ENCODE measurements at places on chromosomes 7 and 10.

GRCh38 chr7:151077705-151078232, 2.8 kb downstream of the FASTK start:
- no peak for DNase-seq

DNA sequence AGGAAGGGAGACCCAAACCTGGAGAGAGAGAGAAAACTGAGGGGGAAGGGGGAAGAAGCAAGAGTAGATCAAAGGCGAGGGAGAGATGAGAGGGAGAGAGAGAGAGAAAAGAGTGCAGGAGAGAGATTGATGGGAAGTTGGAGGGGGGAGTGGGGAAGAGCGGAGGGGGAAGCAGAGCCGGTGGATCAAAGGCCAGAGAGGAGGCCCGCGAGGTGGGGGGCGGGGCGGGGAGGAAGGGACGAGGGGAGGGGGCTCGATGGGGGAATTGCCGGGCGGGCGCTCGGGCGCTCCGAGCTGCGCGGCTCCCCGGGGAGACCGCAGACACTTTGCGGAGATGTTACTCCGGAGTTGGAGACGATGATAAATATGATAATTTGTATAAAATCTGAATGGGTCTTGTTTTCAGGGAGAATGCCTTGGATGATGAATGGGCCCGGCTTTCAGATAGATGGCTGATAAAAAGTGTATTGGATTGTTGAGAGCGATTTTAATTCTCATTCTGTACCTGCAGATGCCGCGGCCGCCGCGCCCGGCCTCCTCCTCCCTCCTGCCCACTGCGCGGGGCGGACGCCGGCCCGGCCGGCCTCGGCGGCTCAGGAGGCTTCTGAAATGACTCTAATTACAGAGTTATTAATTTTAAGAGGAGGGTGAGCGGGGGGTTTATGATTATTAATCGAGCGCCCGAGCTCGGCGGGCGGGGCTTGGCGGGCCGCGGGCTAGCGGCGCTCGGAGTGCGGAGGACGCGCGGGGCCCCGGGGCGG, 21.4 kb upstream of the PAX2 start:
- DNase-seq = no peak

GRCh38 chr7:91326516-91327199, 62.4 kb downstream of the FZD1 start:
- DNase-seq = no peak

- DNase-seq = no peak
Measured at GRCh38 chr10:70066190-70066589, 13.5 kb downstream of the MACROH2A2 start.

DNA sequence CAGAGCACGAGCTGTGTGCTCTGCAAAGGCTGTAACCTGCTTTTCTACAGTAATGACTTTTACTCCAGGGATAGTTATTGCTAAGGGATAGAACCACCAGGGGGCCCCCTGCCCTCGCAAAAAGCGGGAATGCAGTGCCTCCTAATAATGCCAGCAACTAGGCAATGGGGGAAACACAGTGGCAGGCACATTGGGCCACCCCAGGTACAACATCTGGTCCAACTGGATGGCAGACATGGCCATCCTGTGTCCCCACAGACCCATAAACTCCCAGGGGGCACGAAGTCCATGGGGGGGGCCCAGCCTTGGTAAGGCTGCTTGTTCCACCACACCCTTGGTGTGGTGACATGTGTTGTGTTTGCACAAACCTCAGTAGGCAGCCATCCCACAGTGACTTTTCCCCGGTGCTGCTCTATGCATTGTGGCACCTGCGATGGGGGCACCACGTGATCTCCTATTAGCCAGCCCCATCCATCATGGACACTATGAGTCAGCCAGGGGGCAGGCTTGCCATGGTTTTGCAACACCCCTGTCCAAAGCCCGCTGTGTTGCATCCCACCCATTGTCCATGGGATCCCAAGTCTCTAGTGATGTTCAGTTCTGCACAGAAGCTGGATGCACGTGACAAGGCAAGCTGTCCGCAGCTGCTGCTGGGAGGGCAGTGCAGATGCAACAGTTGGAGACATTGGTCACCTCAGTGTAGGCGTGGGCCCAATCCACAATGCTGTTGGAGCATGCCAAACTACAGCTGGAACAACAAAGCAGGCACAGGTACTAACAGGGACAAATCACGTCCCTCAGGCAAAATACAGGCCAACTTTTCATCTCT, 84.0 kb downstream of the ANLN start:
- peak; percentile 26 for DNase-seq

DNA sequence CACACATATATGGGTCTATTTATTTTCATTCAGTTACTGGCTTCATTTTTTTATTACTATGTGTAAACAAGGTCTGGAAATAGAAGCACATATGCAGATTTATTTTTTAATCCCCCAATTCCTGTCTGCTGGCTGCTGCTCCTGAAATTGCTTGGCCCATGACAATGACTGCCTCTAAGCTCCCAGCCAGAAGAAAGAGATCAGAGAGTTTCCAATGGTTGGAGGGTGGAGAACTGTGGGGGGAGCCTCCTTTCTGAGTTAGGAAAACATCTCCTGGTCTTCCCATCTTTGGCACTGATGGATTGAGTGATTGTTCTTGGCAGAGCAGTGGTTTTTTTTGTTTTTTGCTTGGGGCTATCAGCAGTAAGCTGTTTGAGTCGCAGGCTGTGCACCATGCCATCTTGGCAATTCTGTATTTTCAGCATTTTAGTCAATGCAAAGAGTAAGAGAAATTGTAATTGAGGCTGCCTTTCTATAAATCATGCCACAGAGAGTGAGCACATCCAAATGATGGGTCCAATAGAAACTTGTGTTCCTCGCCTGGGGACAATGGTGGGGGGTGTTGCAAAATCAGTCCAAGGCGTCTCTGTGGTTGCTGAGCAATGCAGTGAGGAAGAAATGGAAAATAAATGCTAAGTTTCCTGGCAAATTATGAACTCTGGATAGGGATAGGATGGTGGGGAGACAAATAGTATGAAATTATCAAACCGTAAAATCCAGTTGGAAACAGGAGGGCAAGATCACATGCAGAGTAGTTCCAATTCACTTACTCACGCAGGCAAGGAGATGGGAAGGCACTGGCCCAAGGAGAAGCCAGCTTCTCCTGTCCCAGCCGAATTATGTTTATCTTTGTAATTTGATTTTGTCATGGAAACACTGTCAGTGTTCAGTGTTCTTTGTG, 382.4 kb downstream of the SORCS3 start:
- no peak for DNase-seq

GRCh38 chr10:97065128-97065527, 120.6 kb downstream of the SLIT1 start:
- DNase-seq = no peak

GRCh38 chr10:87860816-87861403, 2.4 kb downstream of the KLLN start:
- DNase-seq = peak; percentile 27

- DNase-seq = peak; percentile 90
Measured at GRCh38 chr10:75612904-75613684, 181.7 kb downstream of the LRMDA start.

DNA sequence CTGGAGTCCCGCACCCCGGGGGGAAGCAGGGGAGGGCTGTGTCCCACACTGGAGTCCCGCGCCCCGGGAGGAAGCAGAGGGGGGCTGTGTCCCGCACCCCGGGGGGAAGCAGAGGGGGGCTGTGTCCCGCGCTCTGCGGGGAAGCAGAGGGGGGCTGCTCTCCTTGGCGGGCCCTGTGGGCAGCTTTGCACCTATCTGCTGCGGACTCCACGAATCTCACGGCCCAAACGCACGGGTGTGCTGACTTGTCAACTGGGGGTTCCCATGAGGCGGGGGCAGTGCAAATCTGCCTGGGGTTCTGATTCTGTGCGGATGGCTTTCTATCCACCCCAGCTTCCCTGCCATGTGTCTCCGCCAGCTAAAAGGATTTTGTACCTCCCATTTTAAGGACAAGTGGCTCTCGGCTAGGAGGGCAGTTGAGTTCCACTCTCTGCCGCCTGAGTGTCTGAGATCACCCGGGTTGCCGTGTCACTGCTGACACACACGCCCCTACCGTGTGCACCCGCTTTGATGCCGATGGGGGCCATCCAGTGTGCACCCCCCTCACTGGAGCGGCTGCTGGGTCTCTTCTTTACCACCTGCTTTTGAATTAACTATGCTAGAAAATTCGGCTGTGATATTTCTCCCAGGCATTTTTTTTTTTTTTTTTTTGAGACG, 20.5 kb downstream of the GPER1 start:
- DNase-seq = no peak

- DNase-seq = no peak
Measured at GRCh38 chr10:63388421-63389031, 77.3 kb downstream of the JMJD1C start.

- no peak for DNase-seq
Measured at GRCh38 chr10:110225441-110225755, 18.0 kb downstream of the MXI1 start.

DNA sequence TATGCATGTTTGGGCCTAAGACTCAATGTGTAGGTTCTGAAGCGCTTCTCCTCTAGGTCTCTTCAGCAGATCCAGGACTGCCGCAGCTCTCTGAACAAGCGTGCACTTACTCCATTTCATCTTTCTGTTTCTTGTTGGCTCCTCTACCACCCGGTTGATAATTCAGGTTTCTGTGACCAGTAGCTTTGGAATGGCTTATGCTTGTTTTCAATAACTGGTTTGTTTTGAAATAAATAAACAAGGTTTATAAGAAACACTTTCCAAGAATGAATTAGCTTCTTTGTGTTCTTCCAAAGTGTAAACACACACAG, 1.5 kb downstream of the MDFIC start:
- no peak for DNase-seq

DNA sequence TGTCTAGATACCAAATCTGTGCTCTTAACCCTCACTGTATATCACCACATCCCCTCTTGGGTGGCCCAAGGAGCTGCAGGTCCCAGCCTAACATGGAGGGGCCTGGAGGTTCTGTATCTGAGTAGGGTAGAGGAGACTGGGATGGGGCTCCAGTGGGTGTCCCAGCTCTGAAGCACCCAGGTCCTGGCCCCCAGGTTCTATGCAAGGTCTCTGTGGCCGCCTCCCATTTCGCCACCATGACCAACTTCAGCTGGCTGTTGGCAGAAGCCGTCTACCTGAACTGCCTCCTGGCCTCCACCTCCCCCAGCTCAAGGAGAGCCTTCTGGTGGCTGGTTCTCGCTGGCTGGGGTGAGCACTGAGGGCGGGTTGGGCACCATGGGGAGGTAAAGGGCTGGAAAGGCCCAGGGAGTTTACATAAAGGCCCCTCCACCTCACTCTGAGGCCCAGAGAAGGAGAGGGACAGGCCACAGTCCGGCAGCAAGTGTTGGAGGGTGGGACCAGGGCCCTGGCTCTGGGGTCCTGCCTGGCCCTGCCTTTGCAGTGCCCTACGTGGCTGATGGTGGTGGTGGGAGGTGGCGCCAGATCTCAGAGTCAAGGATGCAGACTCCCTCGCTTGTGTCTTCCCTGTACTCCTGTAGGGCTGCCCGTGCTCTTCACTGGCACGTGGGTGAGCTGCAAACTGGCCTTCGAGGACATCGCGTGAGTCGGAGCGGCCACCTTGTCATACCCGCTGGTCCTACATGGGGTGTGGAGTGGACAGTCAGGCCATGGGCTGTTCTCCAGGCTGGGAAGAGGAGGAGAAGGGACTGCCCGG, 10.2 kb downstream of the GHRHR start:
- no peak for DNase-seq

DNA sequence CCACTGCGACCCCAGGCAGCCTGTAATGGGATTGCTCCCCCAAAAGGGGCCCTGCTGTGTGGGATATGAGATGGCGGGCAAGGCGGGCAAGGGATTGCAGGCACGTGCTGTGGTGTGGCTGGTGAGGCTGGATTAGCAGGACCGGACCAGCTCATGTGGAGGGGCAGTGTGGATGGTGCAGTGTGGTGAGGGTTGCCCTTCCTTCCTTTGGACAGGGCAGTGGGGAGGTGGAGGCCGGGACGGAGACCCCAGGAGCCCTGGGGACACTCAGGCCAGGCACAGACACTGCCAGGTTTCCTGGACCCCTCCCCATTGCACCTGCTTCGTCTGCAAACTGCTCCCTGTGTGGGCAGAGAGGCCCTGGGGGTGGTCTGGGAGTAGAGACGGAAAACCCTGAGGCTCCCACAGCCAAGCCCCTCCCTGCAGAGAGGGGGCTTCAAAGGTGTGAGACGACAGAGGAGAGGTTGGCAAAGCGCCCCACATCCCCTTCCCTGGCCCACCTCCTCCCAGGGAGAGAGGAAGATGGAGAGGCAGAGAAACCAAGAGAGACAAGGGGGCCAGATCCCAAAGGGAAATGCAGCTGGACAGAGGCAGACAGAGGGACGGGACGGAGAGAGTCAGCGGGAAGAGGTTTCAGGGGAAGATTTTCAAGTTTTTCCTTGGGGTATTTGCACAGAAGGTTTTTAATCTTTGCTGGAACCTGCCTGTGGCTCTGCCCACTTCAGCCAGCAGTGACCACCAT, 89.2 kb downstream of the MICALL2 start:
- no peak for DNase-seq

- DNase-seq = no peak
Measured at GRCh38 chr7:101963693-101964092, 146.3 kb downstream of the CUX1 start.

GRCh38 chr7:1087952-1088920, at the start of gene GPER1:
TSS of gene GPER1 (plus strand) at chr7:1088113. CDS start at chr7:1091729, 3,616 bp downstream.
- no peak for DNase-seq

DNA sequence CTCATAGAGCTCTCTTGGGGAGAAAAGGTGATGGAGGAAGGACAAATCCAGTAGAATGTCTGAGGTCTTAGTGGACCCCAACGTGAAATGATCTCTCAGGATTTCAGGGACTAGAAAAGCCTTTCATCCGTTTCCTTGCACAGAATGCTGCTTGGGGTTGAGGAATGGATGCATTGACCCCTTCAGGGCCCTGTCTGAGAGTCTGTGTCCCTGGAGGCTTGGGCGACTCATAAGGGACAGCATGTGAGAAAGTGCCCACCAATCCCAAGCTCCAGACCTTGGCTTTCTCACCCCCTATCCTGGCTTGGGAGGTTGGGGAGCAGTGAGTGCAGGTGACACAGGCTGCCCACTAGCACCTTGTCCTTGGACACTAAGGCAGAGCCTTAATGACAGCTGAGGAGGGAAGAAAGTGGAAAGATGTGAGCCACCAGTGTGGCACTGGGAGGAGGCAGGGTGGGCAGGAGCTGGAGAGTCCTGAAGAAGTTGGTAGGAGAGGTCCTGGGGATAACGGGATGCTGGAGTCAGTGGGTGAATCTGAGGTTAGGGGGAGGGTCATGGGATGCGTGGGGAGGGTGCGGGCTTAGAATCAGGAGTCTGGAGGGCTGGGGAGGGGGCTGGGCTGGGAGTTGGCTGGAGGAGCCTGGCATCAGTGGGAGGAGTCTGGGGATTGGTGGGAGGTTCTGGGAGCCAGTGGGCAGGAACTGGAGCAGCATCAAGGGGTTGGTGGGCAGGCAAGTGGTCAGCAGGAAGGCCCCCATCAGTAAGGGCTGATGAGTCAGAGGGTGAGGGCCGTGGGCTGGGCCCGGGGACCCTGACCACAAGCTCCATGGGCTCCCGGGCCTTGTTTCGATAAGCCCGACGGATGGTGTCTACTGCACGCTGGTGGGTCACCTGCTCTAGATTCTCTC, 8.6 kb downstream of the LZTS2 start:
- DNase-seq = no peak

All from AML-193 (cell line).